ENCODE measurements at places on chromosomes 5 and 9.

DNA sequence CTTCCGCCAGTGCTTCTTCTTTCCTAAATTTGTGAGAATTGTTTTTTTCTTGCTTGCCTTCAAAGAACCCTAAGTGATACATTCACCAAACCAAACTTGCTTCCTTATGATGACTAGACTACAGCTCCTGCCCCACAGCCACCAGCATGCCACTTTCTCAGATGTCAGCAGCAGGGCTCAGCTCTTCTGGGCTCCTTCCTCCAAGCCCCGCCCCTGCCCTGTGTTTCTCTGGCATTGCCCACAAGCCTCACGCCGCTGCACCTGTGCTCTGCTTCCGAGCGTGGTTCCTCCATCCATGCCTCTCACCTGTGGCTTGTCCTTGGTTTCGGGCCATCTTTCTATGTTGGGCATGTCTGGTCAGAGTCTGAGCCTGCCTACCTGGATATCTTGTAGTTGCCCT is 10.6 kb downstream of the UNC5A start:
- peak; percentile 58 for DNase-seq

DNA sequence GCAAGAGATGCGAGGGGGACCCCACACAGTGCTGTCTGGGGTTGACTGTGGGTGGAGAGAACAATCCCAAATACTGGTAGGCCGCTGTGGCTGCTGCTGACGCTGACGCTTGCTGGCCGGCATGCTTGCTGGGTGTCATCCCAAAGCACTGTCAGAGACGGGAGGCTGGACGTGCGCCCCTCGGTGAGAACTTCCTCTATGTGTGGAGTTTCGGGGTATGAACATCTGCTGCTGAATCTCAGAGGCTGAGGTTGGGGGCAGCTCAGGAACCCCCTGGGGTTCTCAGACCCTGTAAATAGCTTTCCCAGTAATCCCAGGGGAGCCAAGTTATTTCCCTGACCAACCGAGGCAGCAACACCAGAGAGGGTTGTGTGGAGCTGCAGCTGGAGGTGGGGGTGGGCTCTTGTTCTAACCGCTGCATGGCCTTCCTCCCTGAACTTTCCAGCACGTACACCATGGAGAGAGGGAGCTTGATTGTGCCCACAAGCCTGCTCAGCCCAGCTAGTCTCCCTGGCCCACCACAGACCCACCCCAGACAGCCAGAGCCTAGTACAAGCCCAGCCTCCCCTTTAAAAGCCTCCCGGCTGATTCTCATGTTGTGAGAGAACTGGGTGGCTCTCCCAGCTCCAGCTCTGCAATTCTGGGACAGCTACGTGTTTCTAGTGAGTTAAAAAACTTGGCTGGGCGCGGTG is 21.8 kb upstream of the SLC12A7 start:
- DNase-seq: no peak

DNA sequence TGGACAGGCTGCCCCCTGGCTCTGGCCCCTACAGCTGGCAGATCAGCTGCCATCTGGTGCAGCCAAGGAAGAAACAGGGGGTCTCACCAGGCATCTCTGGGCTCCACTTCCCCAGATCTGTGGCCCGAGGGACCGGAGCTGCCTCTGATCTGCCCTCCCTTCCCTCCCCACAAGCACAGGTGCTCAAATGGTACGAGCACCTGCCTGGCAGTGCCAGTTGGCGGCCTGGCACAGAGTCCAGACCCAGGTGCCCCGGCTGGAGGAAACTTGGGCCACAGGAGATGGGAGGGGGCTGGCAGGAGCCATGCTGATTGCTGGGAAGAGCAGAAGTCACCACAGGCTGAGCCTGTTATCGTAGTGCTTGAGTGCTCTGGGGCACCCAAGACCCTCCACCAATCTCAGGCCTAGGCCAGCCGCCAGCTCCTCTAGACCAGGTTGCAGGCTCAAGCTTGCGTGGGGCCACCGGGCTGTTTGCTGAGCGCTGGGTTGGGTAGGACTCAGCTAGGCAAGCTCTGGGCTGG is 5.0 kb upstream of the CAMK2A start:
- no peak for DNase-seq

- peak; percentile 58 for DNase-seq
These were observed 4.8 kb upstream of the SARDH start for GRCh38 chr9:133742849-133743444.

DNA sequence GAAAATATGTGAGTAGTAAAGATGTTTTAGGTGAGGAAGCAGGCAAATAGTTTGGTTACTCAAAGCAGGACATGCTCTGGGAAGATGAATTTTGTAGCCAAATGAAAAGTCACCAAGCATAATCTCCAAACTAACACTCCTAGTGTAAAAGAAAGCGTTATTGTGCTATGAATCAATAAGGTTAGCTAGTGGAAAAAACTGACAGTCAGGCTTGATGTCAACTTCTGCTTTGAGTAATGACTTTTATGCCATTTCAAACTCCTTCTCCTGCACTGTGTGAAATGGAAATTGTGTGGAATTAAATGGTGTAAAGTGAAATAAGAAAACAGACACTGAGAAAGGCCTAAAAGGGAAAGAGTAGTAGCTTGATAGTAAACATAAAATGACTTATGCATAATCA is 637.2 kb upstream of the DMAC1 start:
- no peak for DNase-seq

DNA sequence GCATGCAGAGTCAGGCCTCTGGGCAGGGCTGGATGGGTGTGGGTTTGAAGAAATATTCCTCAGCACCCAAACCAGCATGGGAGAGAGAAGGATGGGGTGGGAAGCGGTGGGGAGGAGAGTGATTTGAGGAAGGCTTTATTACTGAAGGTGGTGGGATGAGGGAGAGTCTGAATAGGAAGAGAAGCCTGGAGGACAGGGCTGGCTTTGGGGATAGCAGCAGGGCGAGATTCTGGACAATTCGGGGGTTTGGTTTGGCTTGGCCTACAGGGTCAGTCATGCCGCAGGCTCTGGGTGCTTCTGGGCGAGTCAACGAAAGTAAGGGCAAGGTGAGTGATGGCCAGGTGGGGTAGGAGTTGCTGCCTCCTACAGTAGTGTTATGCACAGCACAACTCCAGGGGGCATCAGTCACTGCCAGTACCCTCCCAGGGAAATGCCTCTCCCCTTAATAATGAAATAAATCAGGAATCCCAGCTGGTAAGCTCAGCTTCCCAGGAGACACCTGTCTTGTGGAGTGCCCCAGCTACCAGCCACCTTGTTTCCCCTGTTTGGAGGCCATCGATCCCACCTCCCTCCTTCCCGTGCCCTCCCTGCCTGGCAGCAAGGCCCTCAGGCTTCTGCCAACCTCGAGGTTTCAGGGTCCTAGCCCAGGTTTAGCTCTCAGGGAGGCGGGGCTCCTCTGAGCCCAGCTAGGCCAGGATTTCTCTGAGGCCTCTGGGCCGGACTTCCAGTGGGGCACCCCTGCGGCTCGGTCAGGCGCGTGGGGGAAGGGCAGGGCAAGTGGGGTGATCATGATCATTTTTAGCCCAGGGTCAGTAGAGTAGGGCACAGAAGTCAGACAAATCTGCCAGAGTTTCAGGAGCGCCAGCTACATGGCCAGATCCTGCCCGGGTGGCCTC is 741 bp upstream of the NKX2-5 start:
- no peak for DNase-seq

DNA sequence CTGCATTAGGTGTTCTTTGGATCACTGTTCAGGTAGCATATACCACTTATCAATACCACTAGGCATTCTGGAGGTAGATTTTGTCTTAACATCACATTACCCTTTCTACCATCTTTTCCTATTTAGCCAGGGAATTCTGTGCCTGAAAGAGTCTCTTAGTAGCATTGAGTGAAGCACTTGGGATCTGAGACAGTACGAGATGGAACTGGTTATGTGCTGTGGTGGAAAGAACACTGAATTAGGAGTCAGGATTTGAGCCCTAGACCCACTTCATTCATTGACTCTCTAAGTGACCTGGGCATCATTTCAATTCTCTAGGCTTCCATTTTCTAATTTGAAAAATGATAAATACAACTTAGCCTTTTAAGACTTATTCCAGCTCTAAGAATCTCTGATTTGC is 291.1 kb downstream of the DMAC1 start:
- no peak for DNase-seq

GRCh38 chr9:84857211-84857610 is 187.7 kb downstream of the NTRK2 start:
- DNase-seq: no peak

DNA sequence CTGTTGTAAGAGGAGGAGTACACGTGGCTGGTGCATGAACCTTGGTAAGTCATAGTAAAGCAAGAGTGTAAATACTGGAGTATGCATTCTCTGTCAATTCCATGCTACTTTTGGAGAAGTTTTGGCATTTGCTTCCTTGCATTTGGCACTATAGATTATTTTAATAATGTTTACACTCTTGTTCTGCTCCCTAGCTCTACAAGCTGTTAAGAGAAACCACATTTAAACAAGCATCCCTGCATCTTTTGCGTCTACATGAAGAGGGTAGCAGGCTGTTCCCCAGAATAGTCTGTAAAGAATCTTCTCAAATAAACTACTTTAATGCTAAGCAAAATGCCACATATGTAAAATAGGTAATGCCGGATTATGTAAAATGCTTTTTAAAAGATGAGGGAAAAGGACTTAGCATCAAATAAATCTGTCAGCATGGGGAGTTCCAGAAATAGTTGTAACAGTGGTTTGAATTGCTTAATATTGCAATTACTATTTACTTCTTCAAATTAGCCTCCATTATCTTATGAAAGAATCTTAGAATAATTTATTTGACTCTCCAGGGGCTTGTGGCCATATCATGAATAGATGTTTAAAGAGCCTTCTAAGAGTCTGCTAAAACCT is 2127.3 kb upstream of the WWC1 start:
- no peak for DNase-seq
